ENCODE measurements at places on chromosomes 2 and 18.

GRCh38 chr2:174863183-174863582 lies 98.9 kb upstream of the CHRNA1 start:
- no peak for DNase-seq

GRCh38 chr2:202418511-202418910 lies 42.4 kb downstream of the BMPR2 start:
- DNase-seq = no peak

DNA sequence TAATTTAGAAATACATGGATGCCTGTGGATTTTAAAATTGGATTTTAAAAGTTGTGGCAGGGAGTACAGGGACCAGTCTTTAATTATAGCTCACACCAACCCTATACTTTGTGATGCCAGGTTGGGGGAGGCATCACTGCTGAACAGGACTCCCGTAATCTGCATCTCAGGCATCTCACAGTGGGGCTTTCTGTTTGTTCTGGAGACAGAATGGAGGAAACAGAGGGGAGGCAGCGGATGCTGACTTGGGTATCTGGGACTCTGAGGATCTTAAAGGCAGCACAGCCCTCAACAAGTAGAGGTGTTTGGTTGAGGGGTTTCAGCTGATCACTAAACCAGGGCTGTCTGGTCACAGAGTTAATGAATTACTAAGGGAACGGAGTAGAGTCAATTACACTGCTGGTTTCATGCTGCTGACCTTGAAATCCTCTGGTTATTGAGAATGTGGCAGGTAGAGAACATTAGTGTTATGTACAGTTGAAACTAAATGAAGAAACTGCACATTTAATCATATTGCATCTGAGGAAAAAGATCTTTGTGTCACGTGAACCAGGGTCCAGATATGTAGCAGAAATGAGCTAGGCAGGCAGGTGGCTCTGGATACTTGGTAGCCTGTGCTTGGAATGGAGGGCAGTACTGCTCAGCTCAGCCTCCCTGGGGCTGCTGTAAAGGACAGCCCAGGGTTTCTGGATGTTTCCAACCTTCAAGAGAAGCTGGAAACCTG lies 40.3 kb downstream of the FHOD3 start:
- DNase-seq = no peak

- no peak for DNase-seq
Measured at GRCh38 chr2:215775106-215775505, 238.2 kb downstream of the MREG start.

- DNase-seq = no peak
Measured at GRCh38 chr2:202104286-202104870, 31.3 kb downstream of the KIAA2012 start.

DNA sequence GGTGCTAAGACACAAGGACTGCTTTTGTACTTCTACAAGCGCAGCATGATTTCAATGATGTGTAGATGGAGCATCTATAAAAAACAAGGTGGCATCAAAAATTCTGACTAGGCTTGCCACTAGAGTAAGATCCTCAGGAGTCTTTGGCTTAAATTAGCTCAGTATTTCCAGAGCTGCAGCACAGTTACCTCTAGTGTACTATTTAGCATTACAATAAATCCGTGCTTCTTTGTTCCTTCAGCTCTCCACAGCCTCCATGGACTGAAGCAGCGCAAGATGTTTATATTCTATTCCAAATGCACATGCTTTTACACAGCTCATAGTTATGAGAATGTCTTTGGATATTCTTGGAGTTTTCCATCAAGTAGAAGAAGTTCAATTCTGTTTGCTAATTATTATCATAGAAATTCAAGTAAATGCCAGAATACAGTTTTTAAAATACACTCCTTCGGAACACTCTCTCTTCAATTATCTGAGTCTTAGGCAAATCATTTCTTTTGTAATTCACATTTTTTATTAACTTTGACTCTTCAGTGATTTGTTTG lies 1133.0 kb upstream of the LRRTM1 start:
- DNase-seq = no peak

GRCh38 chr2:64453770-64454385 lies at the start of gene LGALSL:
LGALSL (plus strand) TSS chr2:64454162; CDS start chr2:64454546, 384 bp downstream.
- peak; percentile 91 for DNase-seq

- DNase-seq = no peak
Measured at GRCh38 chr2:25494616-25495015, 152.9 kb upstream of the DNMT3A start.

DNA sequence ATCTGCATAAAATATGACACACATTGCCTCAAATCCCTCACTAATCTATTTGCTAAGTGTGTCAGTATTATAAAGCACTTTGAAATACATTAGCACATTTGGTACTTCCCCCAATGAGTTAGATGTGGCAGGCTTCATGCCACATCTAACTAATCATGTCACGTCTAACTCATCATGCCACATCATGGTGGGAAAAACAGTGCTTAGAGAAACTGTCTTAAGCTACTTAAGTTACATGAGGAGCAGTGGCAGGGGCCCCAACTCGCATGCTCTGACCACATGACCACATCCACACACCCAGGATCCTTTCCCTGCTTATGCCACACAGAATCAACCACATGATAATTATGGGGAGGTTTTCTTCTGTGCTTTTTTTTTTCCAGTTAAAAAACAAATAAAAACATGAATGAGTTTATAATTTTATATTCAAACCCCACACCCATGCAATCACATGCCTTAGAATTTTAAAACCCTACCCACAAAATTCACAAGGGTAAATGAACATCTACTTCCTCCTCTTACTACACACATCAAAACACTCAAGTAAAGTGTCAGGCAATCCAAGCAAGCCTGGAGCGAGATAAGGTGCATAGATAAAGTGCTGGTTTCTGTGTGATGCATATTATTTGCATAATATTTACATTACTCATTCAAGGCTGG lies 1.6 kb downstream of the ABCA12 start:
- no peak for DNase-seq

GRCh38 chr2:64649013-64649484 lies 4.7 kb downstream of the SERTAD2 start:
- DNase-seq = no peak

GRCh38 chr2:110114831-110115255 lies 779 bp downstream of the MALL start:
- no peak for DNase-seq

GRCh38 chr2:168712053-168712452 lies 90.4 kb upstream of the NOSTRIN start:
- no peak for DNase-seq

GRCh38 chr2:8107150-8107549 lies 574.7 kb upstream of the ID2 start:
- DNase-seq = no peak

- no peak for DNase-seq
Measured at GRCh38 chr2:139790807-139791752, 1010.9 kb upstream of the NXPH2 start.

GRCh38 chr2:8344144-8345097 lies 337.4 kb upstream of the ID2 start:
- no peak for DNase-seq

GRCh38 chr2:239689985-239690384 lies 289.2 kb upstream of the HDAC4 start:
- DNase-seq = no peak

DNA sequence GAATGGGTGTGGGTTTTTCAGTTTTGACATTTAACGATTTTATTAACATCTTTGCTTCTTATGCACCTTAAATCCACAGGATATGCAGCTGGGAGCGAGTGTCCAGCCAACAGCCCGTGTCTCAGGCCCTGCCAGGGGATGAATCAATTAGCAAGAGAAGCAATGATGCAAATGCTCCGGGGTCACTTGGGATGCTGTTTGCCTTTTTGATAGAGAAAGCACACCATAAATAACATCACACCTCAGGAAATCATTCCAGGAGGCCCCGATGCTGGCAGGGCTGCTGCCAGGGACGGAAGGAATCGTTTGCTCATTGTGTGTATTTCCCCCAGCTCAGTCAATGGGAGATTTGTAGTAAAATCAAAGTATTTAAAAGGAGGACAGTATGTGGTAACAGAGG lies 394.0 kb upstream of the HNRNPA3 start:
- DNase-seq = no peak

DNA sequence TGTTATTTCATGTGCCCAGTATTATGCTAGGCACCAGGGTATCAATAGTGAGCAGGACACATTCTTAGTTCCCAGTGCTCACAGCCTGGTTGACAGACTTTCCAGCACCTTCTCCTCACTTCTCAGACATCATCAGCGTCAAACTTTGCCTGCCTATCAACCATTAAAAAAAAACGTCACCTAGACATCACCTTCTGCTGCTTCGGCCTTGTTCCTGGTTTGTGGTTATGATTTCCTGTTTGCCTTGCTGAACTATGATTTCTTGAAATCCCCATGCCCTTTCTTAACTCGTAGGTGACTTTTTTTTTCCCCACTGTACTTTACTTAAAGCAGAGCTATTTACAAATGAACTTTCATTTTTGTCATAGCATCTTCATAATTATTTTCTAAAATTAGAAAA lies 60.4 kb upstream of the NABP1 start:
- no peak for DNase-seq

DNA sequence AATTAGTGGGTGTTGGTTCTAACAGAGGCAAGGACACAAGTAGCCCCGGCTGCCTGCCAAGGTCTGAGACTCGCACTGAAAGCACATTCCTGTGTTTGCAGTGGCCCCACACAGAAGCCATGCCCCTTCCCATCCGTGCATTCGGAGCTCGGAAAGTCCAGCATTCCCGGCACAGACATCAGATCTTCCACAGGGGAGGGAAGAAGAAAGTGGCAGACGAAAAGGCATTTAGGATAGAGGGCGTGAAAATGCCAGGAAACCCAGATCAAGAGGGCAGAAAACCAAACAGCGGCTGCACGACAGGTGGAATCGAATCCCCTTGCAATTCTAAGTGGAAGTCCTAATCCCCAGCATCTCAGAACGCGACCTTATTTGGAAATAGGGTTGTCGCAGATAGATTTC lies 105.5 kb upstream of the ASB18 start:
- no peak for DNase-seq

DNA sequence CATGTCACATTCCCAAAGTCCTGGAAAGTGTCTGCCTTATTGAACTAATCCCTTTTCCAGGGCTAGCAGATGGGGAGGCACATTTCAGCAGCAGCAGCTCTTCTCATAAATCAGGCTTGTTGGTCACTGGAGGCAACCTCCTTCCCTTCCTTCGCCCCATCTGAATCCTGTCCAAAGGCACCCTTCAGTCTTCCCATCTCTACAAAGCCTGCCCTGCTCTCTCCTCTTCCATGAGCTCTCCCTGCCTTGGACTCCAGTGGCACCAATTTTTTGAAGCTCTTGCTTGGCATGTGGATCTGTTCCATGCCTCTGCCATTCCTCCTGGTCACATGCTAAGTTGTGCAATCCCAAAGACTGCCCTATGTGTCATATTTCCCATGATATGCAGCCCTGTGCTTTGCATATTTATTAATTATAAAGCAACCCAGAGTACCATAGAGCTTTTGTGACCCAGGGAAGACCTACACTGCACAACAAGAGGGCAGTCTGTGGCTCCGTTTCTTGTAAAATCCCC lies 70.3 kb downstream of the ANTXR1 start:
- DNase-seq = no peak

DNA sequence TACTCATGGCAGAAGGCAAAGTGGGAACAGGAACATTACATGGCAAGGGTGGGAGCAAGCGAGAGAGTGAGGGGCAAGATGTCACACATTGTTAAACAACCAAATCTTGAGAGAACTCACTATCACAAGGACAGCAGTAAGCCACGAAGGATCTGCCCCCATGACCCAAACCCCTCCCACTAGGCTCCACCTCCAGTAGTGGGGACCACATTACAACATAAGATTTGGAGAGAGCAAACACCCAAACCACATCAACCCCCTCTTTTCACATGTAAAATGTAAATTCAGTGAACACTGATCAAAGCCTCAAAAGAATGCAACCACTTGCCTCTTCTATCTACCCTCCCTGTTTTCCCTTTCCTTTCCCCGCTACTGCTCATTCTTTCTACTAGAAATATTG lies 43.6 kb upstream of the TNP1 start:
- DNase-seq = no peak

GRCh38 chr2:120330946-120331822 lies 14.8 kb upstream of the INHBB start:
- no peak for DNase-seq

GRCh38 chr2:189109921-189110397 lies 69.6 kb downstream of the COL5A2 start:
- DNase-seq = no peak

DNA sequence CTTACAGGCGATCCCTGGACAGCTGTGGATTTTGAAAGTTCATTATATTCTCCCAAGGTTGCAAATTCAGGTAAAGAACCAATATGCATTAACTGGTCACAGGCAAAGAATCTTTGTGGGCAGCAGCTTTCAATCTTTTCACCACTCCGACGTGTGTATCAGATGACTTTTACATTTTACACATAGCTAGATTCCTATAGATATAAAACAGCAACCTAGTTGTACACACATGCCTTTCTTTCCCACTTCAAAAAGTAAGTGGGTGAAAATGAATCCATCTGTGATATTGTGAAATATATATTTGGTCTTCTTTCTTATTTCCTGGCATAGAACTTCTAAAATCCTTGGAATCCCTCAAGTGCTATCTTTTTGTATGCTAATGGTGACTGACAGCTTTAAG lies 72.5 kb downstream of the SCG2 start:
- no peak for DNase-seq

- DNase-seq = no peak
Measured at GRCh38 chr18:54440292-54440691, 82.6 kb downstream of the C18orf54 start.

DNA sequence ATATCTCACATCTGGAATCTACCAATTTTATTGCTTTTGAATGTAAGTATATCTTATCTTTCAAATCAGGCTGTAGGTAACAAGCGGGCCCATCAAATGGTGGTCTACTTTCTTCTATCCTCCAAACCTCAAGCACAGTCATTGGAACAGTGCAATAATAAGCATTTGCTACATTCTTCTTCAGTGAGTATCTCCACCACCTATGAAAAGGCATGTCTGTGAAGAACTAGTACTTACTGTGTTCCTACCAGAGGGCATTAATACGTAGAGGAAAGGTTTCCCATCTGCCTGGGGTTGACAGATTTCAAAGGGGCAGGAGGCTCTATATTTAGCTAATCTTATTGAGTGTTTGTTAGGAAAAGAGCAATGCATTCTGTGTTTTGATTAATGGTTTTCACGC lies 411.1 kb downstream of the NCKAP5 start:
- no peak for DNase-seq

DNA sequence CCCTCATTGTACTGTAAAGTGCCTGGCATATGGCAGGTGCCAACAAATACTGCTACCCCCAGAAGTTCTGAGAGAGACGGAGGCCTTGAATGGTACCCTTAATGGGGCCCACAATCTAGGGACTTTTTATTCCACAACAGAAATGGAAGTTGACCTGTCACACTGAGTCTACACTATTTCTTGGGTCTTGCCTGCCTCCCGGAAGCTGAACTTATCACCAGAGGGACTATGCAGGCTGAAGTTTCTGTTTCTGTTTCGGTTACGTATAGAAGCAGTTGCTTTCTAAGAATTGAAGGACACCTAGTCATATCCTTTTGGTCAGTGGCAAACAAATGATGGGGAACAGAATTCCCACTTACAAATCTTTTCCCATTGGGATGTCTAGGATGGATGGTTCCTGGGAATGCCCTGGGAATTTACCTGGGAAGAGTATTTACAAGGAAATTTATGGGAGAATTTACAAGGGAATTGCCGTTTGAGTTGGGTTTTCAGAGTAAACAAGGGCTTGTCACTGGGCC lies 74.2 kb downstream of the HS1BP3 start:
- DNase-seq = no peak

- no peak for DNase-seq
Measured at GRCh38 chr18:26471027-26471426, 77.3 kb downstream of the KCTD1 start.

GRCh38 chr2:109129921-109130722 lies 1.1 kb downstream of the SH3RF3 start:
- no peak for DNase-seq
